ENCODE measurements at places on chromosomes 12 and 14.

- DNase-seq = no peak
These were observed 33.3 kb downstream of the HEATR5A start for GRCh38 chr14:31387091-31387490.

DNA sequence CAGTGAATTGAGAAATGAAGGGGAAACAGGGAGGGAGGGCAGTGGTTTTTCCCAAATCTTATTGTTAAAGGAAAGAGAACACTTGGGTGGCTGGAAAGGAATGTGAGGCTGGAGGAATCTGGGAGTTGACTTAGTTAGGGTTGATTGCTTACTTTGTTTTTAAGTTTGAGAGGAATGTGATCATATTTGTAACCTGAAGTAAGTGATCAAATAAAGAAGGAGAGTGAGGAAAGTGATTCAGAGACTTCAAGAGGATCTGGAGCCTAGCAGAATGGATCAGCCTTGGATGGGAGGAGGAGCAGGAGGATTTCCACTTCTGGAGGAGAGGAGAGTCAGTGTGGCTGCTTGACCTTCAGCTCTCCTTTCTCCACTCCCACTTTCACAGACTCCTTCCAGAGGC lies 6.0 kb upstream of the LRP6 start:
- no peak for DNase-seq

GRCh38 chr12:131795690-131796410 lies 32.3 kb upstream of the MMP17 start:
- DNase-seq = no peak

DNA sequence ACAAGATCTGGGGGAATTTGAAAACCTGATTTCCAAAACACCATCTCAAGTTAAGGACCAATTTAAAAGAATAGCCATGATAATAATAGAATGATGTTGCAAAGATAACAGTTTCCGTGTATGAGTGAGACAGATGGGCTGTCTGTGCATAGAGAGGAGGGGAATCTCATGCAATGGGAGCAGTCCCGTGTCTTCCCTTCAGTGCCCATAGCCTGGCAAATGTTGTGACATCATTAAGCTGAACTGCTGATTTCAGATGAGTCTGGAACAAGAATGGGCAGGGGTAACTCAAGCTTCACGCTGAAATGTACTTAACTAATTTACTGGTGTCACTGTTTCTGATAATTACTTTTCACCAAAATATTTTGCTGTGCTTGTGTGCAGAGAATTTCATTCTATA lies 454.0 kb downstream of the FOXG1 start:
- DNase-seq = no peak

DNA sequence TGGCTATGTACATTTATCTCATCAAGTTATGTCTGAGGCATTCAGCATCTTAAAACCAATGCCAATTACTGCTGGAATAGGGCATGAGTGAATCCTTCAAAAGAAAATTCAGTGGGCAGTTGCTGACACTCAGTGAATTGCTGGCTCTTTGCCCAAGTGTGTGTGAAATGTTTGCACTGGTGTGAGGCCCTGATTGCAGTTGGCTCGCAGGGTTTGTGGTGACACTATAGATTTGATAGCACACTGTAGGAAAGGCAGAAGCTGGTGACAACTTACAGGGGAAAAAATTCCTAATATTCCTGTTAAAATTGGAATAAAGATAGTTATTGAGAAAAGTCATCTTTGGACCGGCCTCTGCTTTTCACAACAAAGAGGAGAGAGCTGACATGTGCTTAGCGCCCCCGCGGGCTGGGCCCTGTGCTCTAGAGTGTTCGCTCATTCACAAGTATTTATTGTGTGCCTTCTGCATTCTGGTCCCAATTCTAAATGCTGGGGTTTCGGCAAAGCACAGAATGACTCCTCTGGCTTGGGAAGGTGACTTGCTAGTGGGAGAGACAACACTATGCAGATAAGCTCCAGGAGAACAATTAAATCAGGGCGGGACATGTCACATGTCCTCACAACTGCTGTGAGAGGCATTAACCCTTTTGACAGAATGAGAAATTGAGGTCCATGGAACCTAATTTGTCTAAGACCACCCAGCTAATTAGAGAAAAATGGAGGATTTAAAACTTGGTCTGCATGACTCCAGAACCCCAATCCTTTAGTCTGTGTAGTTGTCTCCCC lies 418.7 kb downstream of the NPAS3 start:
- no peak for DNase-seq

DNA sequence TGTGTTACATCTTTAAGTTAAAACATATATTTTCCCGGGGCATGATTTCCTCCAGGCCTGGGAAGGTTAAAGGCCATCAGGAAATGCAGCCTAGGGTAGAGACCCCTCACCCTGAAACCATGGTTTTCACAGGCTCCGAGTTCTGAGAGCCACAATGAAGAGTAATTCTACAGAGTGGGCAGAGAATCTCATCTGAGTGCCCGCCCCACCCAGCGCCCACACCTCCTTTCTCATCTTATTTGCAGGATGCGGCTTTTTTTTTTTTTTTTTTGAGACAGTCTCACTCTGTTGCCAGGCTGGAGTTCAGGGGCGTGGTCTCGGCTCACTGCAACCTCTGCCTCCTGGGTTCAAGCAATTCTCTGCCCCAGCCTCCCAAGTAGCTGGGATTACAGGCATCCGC lies 170.7 kb downstream of the FOXN3 start:
- no peak for DNase-seq

DNA sequence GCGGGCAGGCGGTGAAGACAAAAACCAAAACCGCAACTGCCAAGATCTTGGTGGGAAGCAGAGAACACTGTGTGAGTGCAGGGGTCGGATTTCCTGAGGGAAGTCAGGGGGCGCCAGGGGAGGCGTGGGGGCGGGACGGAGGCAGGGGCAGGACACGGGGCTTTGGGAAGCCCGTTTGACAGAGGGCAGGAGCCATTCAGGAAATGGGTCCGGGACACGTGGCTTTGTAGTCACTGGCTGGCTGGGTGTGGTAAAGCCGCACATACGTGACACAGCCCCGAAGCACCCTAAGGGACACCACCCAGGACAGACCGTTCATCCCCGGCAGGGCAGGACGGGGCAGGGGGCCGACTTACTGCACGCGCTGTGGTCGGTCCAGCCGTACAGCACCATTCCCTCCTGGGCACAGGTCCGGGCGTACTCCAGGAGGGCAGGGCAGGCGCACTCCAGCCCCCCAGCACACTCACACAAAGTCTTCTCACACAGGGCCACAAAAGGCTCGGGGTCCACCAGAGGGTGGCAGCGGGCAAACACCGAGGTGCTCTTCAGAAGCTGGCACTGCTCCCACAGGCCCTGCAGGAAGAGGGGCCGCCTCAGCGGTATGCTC lies 49.4 kb downstream of the VWF start:
- no peak for DNase-seq

GRCh38 chr14:56659378-56659777 lies 79.8 kb downstream of the TMEM260 start:
- no peak for DNase-seq

GRCh38 chr12:131217024-131217586 lies 263.4 kb downstream of the ADGRD1 start:
- no peak for DNase-seq

DNA sequence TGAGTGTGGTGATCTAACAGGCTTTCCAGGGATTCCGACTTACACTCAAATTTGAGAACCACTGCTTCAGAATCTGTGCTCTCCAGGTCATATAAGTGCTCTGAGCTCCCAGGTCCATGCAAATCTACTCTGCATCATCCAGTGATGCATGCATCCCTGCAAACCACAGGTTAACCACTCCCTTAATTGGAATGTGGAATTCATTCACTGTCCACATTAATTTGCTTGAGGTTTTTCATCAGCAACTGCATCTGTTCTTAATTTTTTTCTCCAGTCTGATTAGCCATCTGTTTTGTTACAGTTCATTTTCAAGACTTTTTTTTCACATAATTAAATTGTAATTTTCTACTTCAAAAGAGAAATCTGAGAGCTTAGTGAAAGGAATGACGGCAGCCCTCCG lies 43.4 kb upstream of the RIN3 start:
- DNase-seq = no peak

DNA sequence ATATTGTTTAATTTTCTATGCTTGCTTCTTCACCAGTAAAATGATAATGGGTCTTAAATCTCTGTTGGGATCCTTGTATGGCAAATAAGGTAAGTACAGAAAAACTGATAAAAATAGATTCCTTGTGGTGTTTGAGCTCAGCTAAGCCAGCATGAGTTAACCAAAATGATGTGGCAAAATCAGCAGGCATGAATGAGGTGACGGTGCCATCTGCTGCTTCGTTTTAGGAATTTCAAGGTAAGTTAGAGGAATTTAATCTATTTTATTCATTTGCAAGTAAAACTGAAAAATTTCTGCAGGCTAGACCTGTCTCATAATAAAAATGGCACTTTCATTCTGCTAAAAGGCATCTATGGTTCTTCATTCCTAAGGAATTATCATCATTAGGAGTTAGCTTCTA lies 10.0 kb upstream of the CLEC7A start:
- peak; percentile 21 for DNase-seq

DNA sequence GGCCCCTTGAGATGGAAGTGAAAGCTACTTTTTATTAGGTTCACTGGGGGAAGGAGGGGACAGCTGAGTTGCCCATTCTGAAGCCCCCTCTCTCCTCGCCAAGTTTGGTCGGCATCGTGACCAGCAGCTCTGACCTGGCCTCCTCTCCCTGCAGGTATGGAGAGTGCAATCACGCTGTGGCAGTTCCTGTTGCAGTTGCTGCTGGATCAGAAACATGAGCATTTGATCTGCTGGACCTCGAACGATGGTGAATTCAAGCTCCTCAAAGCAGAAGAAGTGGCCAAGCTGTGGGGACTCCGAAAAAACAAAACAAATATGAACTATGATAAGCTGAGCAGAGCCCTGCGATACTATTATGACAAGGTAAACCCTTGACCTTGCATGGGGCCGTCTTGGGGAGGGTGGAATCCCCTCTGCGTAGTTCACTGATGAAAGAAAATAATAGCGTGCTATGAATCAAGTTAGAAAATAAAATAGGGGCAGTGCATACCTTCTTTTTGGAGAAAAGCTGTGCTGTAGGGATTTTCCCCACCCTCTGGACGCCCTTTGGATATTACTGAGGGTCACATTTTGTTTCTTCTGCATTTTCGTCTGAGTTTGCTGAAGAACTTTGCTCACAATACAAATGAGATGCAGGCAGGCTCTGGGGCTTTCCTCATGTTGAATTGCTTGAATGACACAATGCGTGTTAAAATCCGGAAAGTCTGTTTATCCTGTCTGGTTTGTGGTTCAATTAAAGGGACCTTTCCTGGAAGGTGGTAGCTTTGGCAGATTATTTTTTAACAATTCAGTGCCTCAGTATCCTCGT lies 29.4 kb downstream of the ELK3 start:
- DNase-seq = no peak

DNA sequence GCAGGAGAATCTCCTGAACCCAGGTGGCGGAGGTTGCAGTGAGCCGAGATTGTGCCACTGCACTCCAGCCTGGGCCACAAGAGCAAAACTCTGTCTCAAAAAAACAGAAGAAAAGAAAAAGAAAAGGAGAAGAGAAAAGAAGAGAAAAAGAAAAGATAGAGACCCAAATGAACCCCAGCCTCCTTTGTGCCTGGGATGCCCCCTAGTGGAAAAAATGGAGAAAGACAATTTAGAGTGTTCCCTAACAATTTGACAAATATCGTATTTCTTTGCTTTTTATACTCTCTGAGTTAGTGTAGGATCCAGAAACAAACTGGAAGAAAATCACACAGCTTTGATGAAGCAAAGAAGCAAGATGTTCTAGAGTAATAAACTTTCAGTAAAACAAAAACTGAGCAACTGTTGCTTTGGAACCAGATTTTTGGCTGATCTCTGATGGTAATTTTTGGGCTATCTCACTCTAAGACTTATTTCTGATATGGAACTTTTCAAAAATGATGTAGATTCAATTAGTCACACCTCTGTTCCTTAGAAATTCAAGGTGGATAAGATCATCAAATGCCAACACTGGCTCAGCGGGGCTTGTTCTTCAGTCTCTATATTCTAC lies 18.6 kb upstream of the PRKAB1 start:
- DNase-seq = no peak

GRCh38 chr12:51371295-51371953 lies 19.8 kb downstream of the GALNT6 start:
- no peak for DNase-seq

DNA sequence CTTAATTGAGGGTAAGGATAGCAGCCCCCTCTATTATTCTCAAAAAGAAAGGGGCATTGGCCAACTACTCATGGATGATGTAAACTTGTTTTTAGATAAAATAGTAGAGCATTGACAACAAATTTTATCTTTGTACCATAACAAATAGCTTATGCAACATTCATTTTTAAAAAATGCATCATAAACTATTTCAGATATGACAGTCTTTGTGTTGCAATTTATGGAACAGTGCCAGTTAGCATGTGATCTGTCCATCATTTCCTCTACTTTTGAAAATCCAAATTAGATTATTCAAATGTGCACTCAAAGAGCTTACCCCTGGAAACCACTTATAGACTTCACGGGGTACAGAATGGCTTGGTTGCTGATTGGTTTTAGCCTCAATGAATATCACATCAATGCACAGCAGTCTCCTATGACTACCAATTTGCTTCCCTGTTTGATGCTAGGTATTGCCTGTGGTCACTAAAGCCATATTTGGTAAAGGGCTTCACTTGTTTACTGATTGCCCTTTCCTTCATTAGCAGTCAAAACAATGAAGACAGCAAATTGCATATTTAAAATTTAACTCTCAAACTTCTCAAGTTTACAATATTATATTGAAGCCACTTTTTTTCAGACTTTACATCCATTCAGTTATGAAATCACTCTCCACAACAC lies 274.9 kb upstream of the MGAT4C start:
- no peak for DNase-seq

GRCh38 chr12:51395283-51396230 lies 4.4 kb upstream of the GALNT6 start:
- DNase-seq = peak; percentile 12

- DNase-seq = no peak
These were observed 85.6 kb downstream of the NAV3 start for GRCh38 chr12:77916276-77916675.

- no peak for DNase-seq
These were observed 148.9 kb upstream of the MAX start for GRCh38 chr14:65251213-65251612.

DNA sequence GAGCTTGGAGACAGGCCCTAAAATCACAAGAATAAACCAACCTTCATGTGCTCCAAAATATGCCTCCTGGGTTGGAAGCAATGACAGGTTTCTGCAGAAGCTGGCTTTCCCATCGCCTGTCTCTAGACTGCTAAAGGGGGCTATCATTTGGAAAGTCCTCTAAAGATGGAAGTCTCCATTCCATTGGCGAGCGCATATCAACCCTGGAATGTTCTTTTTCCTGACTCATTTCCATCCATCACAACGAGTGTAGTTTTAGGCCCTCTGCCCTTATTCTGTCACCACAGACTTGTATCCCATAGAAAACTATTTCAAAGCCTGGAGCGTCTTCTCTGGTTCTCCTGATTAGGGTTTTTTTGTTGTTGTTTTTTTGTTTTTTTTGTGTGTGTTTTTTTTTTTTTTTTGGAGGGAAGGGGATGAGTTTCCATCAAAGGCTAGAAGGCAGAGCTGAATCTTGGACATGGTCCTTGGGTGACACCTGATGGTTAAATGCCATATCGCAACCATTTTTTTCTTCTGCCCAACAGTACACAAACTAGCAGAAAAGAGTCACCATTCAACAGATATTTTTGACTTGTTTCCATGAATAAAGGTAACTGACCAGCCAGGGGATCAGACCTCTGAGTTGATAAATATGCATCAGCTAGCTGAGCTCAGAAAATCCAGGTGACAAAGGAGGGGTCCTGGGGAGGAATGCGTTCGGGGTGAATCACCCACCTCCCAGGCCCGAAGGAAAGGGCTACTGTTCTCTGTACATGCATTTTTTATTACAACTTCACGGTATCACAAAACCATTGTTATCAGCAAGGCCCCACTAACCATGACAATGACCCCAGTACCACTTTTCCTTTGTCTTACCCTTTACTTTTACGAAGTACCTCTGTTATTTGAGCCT lies 40.5 kb downstream of the KCNA5 start:
- no peak for DNase-seq
